ENCODE measurements at places on chromosomes 2 and 18.
A peak's percentile ranks its signal among the peaks of the same experiment; 100 is the strongest.

DNA sequence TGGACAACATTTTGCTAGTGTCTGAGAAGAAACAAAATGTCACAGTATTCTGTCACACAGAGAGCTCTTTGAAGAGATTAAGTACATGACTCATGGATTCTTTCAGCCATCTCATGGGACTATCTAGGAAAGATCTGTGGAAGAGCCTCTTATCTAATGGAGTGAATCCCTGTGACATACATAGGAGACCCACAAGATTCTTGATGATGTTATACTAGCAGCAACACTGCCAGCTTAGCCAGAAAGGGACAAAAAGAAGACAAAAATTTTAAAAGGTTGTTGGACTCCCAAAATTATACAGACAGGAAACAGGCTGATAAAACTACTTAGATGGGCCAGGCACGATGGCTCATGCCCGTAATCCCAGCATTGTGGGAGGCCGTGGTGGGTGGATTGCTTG is 143.3 kb upstream of the MGAT5 start:
- no peak for DNase-seq

- DNase-seq: peak; percentile 77
Observed at GRCh38 chr2:16774980-16775898, 109.6 kb upstream of the CYRIA start.

- DNase-seq: no peak
Observed at GRCh38 chr2:44097322-44097907, 71.3 kb upstream of the PPM1B start.

GRCh38 chr2:195022508-195022830 is 634.6 kb upstream of the SLC39A10 start:
- DNase-seq: no peak

- DNase-seq: no peak
Observed at GRCh38 chr2:228509021-228509420, 327.5 kb upstream of the SPHKAP start.

DNA sequence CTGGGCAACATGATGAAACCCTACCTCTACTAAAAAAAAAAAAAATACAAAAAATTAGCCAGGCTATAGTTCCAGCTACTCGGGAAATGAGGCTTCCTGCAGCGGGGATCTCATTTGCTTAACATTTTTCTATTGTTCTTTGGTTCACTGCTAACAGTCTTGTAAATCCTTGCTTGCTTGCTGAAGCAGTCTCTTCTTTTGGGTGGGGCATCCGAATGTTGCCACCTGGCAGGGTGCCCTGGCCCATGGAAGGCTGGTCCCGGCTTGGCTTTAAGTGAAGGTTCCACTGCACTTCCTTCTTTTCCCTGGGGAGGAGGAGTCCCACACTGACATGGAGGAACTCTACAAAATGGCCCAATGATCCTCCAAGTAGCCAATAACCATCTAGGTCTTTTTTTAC is 6.0 kb upstream of the ANKRD29 start:
- no peak for DNase-seq

GRCh38 chr2:156476850-156477206 is 40.6 kb downstream of the GPD2 start:
- peak; percentile 44 for DNase-seq

Measured in fibroblast of villous mesenchyme (primary cell).